ENCODE measurements at places on chromosomes 4 and X.

DNA sequence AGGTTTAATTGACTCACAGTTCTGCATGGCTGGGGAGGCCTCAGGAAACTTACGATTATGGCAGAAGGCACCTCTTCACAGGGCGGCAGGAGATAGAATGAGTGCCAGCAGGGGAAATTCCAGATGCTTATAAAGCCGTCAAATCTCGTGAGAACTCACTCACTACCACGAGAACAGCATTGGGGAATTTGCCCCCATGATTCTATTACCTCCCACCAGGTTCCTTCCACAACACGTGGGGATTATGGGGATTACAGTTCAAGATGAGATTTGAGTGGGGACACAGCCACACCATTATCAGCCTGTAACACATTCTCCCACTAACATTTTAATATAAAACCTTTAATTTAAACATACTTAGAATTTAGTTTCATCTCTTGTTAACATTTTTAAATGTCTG, 144.7 kb upstream of the SMIM10 start:
- no peak for DNase-seq

GRCh38 chr4:53497487-53498244, 93.6 kb downstream of the LNX1 start:
- DNase-seq, result no peak

GRCh38 chrX:25049357-25049756, 33.6 kb upstream of the ARX start:
- no peak for DNase-seq

GRCh38 chr4:46442963-46443362, 53.0 kb upstream of the GABRA2 start:
- DNase-seq, result no peak

GRCh38 chrX:42220083-42220482, 296.7 kb upstream of the CASK start:
- DNase-seq, result no peak

- DNase-seq, result no peak
Observed at GRCh38 chr4:132998585-132999230, 150.4 kb upstream of the PCDH10 start.
